ENCODE measurements at places on chromosomes 2 and 18. TPM values are rescaled to one million over a fixed set of nuclear protein-coding genes. Genes with fewer than 3 reads are reported as not detected.

DNA sequence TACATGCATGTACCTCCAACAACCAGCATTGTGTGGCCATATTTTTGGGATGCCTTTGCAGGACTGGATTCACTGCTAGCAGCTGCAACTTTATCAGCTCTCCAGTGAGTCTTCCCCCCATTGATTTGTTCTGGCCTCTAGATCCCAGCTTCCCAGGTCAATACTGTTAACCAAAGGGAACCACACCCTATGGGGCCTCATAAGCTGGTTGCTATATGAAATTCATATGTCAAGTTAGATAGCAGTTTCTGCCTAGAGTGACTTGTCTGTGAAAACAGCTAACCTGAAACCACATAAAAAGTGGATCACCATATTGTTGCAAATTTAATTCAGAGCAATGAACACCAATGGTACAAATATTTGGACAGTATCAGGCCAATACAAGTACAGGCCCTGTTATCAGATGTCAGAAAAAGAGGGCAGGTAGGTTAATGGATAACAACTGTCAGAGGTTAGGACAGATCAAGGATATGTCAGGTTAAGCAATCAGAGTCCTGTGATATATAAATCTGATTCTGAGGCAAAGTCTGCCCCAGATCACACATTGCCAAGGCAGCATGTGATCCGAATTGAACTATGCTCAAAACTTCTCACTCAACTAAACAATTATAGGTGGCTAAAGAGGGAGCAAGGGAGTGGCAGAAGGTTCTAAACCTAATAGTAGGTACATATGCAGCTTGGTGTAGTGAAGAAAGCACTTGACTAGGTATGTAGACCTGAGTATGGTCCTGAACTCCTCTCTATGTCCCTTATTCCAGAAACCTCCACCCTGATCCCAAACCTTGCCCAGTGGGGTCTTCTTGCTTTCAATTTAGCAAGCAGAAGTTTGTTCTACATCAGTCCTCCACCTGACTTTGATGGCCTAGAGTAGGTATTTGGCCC lies 310.2 kb upstream of the STON1 start:
- H3K4me1 ChIP-seq, result no peaks in the 10 kb centered on the region
- H3K4me3 ChIP-seq, result no peak overlapping the region
- no peak for DNase-seq
- no peak overlapping the region for H3K27ac ChIP-seq

GRCh38 chr2:118221536-118222272 lies 133.4 kb downstream of the INSIG2 start:
- no peak overlapping the region for H3K4me3 ChIP-seq
- no peak overlapping the region for H3K27ac ChIP-seq
- DNase-seq, result peak; percentile 17

DNA sequence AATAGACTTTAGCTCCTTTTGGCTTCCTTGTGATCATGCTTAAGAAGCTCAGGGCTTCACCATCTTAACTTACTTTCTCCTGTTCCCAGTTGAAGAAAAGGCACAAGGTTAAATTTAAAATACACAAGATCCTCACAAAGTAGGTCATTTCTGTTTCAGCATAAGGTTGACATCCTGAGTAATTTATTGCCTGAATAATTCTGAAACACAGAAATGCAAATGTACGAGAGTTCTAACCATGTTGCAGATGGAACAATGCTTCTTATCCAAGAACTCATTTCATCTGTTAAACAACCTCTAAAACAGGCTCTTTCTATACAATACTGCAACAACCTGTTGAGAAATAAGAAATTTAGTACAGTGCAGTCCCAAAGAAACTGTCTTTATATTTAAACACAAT lies 395.2 kb downstream of the BCL11A start:
- no peak for DNase-seq
- no peaks in the 10 kb centered on the region for H3K36me3 ChIP-seq
- H3K4me3 ChIP-seq, result no peak overlapping the region
- H3K4me1 ChIP-seq, result no peaks in the 10 kb centered on the region
- no peaks in the 10 kb centered on the region for H3K27me3 ChIP-seq
- no peak overlapping the region for H3K27ac ChIP-seq

DNA sequence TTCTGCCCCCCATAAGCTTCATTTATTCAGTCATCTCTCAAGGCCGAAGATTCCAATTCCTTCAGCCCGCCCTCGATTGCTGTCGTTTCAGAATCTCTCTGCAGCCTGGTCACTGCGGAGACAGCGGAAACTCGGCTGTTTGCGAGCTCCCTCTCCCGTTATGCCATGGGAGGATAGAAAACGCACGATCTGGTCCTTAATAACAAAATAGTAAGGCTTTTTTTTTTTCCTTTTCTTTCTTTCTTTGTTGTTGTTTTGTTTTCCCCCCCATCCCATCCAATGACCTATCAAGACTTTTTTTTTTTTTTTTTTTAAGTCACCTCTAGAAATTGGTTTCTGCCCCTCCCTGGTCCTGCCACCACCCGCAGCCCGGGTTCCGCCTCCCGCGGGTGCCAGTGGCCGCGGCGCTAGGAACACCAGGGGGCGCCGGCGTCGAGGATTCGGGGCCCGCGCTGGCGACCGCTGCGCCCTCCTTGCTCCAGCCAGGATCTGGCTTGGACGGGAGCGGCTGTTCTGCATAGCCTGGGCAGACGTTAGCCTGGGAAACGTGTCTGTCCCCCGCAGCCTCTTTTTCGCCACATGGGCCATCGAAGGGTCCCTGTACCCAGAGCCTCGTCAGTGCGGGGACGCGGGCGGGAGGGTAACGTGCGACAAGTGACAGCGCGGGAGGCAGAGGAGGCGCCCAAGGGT lies 10.1 kb downstream of the CPLX4 start:
- no peak overlapping the region for H3K4me3 ChIP-seq
- peak; percentile 73 for DNase-seq
- no peak overlapping the region for H3K27ac ChIP-seq
- H3K27me3 ChIP-seq, result no peaks in the 10 kb centered on the region
- no peaks in the 10 kb centered on the region for H3K4me1 ChIP-seq

GRCh38 chr2:86562922-86563649 lies at the start of gene CHMP3:
Gene CHMP3, minus strand, starts transcription at chr2:86563443. Its CDS starts 95 bp downstream, at chr2:86563348.
- no peaks in the 10 kb centered on the region for H3K4me1 ChIP-seq
- no peaks in the 10 kb centered on the region for H3K36me3 ChIP-seq
- no peaks in the 10 kb centered on the region for H3K27me3 ChIP-seq

DNA sequence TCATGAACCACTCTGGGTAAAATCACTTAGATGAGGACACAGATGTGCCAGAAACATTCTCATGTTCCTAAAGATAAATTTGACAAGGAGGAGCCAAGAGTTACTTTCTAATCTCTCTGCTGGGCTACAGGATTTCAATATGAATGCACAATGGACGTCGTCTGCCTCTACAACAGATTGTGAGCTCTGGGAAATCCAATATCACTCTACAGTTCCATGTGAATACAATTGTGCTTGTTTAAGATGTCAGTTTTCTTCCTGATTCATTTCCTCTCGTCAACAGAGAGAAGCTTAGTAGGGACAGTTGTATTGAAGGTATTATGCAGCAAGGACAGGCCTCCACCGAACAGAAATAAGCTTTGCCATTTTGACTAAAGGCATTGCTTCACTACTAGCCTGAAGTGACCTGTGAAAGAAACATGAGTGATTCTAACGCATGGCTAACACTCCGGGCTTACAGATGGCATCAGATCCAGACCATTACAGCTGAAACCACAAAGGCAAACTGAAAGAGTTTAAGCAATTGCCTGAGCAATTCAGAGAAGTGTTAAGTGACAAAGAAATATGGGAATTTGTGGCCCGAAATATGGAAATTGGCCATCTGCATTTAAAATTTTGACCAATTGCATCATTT lies 1591.5 kb downstream of the LRP1B start:
- no peaks in the 10 kb centered on the region for H3K36me3 ChIP-seq
- no peak overlapping the region for H3K27ac ChIP-seq
- no peaks in the 10 kb centered on the region for H3K4me1 ChIP-seq
- DNase-seq, result no peak

The TNFAIP6 gene
- 1.7 TPM for total RNA-seq

GRCh38 chr2:175976391-175977157 lies 25.5 kb downstream of the LNPK start:
- no peaks in the 10 kb centered on the region for H3K4me1 ChIP-seq
- H3K27ac ChIP-seq, result no peak overlapping the region
- no peaks in the 10 kb centered on the region for H3K36me3 ChIP-seq
- no peak overlapping the region for H3K4me3 ChIP-seq
- no peak for DNase-seq
- no peaks in the 10 kb centered on the region for H3K27me3 ChIP-seq
